ENCODE measurements at places on chromosomes 5 and 9.

- no peak for DNase-seq
Measured at GRCh38 chr9:93097511-93098201, 1.6 kb downstream of the CARD19 start.

GRCh38 chr9:71780953-71781352, 12.6 kb upstream of the CEMIP2 start:
- DNase-seq, result no peak

DNA sequence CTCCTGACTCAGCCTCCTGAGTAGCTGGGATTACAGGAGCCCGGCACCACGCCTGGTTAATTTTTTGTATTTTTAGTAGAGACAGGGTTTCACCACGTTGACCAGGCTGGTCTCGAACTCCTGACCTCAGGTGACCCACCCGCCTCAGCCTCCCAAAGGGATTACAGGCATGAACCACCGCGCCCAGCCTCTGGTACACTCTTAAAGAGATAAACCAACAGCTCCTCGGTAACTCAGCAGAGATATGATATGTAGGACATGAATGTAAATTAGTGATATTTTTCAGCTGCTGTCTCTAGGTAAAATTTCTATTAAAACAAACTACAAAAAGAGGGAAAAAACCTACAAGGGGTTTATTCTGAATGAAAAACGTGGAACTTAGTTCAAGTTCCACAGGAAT, 42.8 kb upstream of the HK3 start:
- DNase-seq, result no peak

DNA sequence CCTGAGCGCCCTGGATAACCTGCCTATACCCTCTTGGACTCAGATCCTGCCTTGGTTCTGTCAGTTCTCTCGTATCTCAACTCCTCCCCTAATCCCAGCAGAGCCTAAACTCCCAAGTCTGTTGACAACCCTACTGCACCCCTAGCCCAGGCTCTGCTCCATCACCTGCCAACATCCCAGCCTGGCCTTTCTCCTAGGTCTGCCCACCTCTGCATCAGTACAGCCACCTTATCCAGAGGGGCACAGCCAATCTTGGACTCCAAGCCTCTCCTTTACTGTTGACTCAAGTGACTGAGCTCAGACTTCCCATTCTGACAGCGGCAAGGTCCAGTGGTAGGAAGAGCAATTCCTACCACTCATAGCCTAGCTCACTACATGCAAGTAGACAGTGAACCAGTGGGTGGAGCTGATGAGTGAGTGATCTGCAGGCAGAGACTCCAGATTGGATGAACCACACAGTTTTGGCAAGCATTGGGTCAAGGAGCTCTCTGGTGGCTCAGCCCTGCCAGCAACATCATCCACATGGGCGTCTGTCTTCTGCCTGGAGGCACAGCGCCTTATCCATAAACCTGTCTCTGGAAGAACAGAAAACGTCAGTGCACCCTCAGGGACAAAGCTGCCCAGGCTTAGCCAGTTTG, 26.5 kb downstream of the TRMO start:
- no peak for DNase-seq

- no peak for DNase-seq
Measured at GRCh38 chr5:157339409-157339808, 73.5 kb downstream of the CYFIP2 start.

DNA sequence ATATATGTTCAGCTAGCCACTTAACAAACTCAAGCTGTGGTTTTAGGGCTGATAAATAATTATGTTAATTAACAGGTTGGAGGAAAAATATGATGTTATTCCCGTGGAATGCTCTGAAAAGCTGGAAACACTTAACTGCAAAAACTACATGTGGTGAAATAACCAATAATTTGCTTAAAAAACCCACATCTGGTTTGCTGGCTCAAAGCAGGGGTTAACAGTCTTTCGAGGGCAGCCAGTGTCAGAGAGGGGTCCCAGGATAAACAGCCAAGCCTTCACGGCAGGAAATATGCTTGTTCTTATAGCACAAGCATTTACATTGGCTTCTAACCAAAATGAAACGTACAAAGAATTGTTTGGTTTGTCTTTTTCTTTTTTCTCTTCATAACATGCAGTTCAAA, 254.0 kb upstream of the GAS1 start:
- DNase-seq, result no peak

DNA sequence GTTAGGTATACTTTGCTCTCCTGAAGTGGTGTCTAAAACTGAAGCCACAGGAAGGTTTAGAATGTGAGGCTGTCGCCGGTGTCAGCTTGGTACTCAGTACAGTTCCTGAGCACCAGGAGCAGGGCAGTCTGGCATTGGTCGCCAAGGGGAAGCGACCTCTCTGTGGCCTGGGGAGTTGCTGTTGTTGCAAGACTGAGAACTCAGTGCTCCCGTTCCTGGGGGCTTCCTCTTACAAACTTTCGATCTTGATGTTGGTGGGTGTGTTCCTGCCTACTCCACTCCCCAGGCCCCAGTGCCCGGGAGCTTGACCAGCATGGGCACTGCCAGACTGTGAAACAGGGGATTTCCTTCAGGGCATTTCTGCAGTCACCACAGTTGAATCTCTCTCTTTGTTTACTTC, 52.4 kb upstream of the PPARGC1B start:
- DNase-seq, result no peak

DNA sequence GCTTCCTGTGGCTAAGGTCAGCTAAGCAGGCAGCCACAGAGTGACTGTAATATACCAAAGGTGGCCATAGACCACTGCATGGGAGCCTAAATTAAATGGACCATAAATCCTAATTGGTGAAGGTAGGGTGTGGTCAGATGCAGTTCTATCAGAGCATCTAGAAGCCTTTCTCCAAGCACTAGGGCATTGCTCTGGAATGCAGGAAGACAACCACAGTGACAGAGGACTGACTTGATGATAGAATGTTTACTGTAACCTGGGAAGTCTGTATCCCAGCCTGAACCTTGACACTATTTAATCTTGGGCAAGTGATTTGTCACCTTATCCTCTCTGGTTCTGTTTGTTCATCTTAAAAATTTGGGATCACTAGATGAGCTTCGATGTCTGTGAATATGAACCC, 2.3 kb downstream of the FBXO38 start:
- DNase-seq, result no peak

- DNase-seq, result peak; percentile 73
Measured at GRCh38 chr5:175696139-175696854, 38.4 kb downstream of the HRH2 start.

GRCh38 chr9:6441269-6441668, 28.3 kb downstream of the UHRF2 start:
- no peak for DNase-seq

DNA sequence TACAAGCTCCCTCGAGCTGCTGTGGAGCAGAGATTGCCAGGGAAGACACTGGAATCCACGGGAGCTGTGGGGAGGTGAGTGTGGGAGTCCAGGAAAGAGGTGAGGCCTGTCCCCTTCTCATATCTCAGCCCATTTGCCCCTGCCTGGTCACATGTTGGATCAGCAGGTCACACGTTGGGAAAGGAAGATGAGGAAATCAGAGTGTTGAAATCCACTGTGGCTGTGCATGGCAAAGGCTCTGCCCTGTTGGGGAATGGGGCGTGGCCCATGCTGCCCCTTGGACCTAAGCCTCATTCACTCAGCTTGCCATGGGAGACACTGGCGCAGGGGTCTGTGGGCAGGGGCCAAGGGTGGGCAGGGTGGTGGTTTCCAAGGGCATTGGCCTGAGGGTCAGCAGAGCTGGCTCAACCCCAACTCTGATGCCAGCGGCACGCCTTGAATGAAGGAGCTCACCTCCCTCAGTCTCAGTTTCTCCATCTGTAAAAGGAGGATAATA, 85.4 kb upstream of the CPEB4 start:
- no peak for DNase-seq

GRCh38 chr5:38648703-38649291, 92.4 kb upstream of the LIFR start:
- no peak for DNase-seq

GRCh38 chr9:109267555-109267954, 53.3 kb downstream of the EPB41L4B start:
- DNase-seq, result no peak

- no peak for DNase-seq
Measured at GRCh38 chr9:94913550-94913949, 187.1 kb downstream of the AOPEP start.

GRCh38 chr5:78005021-78005785, 229.1 kb upstream of the TBCA start:
- DNase-seq, result no peak

DNA sequence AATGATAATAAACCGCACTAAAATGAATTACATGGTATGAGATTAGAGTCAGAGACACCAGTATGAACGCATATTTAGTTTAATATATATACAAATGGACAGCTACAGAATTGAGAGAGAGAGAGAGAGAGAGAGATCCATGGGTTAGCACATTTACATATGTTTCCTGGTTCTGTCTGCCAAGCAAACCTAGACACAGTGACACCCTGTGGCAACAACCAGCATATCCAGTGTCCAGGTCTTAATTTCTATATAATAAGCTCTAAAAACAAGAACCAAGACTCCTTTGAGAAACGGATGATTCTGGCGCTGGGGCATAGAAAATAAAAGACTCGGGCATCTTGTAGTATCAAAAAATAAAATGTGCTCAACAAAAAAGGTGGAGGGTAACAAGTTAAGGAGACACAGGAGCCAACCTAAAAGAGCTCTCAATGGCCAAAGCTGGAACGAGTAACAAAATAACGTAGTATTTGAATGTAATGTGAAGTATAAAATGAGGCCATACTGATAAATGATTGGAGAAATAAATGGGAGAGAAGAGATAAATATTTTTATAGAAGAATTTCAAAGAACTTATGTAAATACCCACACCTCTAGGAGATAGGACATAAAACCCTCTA, 84.5 kb downstream of the RFX3 start:
- DNase-seq, result peak; percentile 16

GRCh38 chr5:122114501-122114900, 14.8 kb upstream of the ZNF474 start:
- no peak for DNase-seq

- no peak for DNase-seq
Measured at GRCh38 chr5:115702025-115702424, 76.2 kb upstream of the TMED7 start.

- DNase-seq, result no peak
Measured at GRCh38 chr5:126443374-126443851, 20.2 kb downstream of the GRAMD2B start.

DNA sequence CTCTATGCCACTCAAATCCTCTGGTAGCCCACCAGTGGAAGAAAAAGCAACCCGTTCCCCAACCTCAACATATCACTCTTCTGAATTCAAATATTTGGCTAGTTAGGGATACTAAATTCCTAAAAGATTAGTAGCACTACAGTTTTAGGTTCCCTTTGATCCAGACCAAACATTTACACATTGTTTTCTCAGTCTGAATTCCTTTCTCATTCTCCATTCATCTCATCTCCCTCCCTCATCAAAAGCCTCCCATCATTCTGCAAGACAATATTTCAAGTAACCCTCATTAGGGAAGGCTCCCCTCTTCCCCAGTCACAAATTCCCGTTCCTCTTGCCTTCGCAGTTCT, 26.3 kb downstream of the ADAM19 start:
- no peak for DNase-seq

DNA sequence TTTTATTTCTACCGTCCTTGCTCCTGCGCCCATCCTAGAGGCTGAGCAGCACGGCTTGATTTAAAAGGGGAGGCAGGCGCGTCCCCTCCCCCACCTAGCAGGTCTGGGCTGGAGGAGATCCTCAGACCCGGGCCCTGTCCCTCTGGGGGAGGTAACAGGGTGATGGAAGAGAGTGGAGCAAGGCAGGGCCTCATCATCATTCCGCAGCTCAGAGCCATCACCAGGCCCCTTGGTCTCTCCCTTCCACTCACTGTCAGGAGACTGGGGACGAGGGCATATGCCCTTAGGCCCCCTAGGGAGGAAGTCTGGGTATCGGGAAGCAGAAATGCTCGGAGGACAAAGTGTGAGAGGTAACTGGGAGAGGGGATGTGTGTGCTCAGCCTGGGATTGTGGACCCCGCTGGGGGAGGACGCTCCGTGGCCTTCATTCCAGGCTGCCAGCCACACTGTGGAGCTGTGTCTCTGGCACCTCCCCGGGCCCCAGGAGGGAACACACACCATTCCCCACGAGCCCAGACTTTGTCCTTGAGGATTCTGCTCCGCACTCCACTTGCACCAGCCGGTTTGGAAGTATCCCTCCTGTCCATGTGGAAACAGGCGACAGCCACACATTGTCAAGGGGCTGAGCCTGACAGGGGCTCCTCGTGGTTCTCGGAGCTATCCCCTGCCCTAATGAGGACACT, 761 bp downstream of the REEP2 start:
- no peak for DNase-seq

GRCh38 chr5:34742061-34742460, 85.9 kb downstream of the RAI14 start:
- no peak for DNase-seq

DNA sequence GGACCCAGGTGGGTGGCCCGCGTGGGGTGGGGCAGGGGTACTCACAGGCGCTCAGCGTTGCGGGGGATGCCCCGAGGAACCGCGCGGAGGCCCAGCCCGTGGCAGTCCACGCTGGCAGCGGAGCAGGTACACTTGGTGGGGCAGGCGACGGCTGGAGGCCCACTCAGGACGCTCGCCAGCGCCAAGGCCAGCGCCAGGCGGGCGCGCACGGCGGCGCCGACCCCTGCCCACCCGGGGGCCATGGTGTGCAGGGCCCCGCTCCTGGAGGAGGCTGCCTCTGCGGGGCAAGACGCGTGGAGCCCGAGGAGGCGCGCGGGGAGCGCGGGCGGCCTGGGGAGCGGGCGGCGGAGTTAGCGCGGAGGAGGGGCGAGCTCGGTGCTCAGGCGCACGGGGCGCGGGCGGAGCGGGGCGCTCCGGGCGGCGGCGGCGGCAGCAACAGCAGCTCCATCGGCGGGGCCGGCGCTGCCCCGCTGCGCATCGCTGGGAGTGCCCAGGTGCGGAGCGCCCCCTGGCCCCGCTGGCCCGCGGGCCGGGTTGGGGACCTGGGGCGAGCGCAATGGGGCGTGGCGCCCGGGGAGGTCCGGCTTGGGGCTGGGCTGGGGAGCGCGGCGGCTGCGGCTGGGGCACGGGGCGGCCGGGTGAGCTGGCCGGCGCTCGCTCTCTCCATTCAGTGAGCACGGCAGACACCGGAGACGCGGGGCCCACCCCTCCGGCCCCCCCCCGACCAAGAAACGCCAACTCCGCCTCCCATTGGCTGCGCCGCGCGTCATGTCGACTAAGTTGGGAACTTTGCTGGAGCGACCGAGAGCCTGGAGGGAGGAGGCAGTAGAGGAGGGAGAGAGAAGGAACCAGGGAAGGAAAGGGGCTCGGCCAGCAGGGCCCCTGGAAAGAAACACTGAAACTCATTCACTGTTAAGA, at the start of gene SLIT3:
Gene SLIT3 (minus strand): TSS at position 672 of the 918 bp plus-strand sequence. CDS start 430 bp downstream, at position 242.
- DNase-seq, result no peak
